T-helper 2 cell (primary cell): ENCODE measurements at places on chromosomes 16 and 17.

DNA sequence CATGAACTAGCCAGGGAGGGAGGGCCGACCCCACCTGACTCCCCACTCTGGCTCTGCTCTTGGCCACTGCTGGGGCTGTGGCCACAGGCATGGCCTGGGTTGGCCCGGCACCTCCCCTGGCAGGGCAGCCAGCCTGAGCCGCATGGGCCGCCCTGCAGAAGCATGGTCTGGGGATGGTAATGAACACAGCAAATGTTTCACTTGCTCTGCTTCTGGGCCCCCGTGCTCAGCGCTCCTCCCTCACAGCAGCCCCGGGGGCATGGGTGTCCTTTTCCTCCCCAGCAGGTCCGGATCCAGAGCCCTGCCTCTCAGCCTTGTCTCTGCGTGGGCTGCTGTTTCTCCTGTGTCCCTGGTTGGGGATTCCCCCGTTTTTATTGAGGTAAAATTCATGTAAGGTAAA, 30.9 kb upstream of the KCNJ12 start:
- no peak for DNase-seq

- DNase-seq = no peak
These were observed 41.5 kb upstream of the MED9 start for GRCh38 chr17:17435323-17435722.

DNA sequence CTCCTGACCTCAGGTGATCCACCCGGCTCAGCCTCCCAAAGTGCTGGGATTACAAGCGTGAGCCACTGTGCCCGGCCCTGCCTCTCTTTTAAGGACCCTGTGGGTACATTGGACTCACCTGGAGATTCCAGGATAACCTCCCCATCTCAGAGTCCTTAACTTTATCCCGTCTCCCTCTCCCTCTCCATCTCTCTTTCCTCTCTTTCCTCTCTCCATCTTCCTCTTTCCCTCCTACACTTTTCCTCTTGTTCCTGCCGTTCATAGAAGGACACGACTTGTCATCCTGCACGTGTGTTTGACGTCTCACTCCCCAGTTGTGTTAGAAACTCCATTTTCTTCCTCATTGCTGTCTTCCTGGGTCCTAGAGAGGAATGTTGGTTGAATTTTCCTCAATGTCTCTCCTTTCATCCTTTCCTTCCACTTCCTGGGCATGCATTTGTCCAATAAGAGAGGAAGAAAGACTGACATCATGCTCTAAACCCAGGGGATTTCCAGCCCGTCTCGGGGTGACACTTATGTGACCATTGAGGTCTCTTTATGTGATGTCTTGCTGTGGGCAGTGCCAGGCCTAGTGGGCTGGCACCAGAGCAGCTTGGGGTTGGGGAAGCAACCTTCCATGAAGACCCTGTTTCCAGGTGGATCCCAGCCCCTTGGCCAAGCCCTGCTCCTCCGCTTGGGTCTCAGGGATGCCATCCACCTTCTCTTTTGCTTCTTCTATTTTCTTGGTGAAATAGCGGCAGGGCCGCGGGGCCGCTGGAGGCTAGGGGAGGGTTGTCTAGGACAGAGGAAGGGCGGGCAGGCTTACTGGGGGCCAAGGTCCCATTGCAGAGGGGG, 39.8 kb upstream of the IRF8 start:
- DNase-seq = no peak

- no peak for DNase-seq
These were observed 24.0 kb downstream of the METRNL start for GRCh38 chr17:83103200-83103942.

DNA sequence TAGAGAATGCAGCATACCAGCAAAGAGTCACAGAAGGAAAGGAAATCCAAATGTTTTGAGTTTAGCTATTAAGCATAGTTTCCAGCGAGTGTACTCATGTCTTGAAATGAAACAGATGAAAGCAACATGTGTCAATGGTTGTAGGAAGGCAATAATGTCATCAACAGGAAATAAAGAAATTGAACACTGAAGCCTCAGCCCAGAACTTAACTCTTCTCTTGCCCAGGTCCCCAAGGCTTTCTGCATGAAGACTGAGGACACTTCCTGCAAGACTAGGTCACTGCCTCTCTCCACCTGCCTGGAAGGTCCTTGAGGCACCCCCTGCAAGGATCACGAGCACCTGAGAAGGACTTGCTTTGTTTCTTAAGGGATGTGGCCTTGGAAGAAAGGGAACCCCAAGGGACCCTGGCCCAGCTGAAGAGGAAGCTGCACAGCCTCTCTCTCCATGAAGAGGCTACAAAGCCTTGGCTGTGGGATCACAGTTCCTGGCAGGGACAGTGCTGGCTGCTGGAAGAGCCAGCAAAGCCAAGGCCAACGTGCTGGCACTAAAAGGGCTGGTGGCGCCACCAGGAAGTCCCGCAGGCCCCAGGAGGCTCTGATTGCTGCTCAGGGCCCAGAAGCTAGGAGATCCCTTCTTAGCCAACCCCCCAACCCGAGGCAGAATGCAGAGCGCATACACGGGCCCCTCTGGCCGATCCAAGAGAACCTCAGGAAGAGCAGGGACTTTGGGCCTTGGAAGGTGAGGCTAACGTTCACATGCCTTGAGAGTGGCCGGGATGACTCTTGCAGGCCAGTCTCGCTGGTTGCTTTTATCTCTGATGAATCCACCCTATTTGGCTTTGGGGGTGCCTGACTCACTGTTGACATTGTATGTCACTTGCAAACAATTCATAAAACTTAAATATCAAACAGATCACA, 23.4 kb upstream of the AXIN2 start:
- DNase-seq = no peak
